Activated CD4-positive, alpha-beta T cell treated with anti-CD3 and anti-CD28 coated beads, Interleukin-2, amount 50 U/mL, for 1 hour (primary cell): ENCODE measurements at places on chromosomes 16 and 17.

DNA sequence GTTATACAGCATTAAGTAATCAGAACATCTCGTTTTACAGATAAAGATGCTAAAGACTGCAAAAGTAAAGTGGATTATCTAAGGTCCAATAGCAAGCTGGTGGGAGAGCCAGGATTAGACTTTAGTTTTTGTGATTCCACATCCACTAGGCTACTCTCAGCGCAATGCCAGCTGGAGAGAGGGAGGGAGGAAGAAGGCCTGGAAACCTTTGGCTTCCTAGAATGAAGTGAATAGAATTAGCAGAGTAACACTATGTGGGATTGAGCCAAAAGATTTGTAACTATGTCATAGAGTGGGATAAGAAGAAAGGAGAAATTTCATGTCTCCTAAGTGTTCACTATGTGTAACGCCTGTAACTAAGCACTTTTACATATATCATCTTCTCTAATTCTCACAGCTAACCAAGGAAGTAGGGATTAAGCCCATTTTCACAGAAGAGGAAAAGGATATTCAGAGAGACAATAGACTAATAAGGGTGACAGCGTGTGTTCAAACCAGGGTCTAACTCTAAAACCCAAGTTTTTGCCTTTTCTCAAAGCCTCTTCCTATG, 25.4 kb upstream of the NSRP1 start:
- no peak for DNase-seq

DNA sequence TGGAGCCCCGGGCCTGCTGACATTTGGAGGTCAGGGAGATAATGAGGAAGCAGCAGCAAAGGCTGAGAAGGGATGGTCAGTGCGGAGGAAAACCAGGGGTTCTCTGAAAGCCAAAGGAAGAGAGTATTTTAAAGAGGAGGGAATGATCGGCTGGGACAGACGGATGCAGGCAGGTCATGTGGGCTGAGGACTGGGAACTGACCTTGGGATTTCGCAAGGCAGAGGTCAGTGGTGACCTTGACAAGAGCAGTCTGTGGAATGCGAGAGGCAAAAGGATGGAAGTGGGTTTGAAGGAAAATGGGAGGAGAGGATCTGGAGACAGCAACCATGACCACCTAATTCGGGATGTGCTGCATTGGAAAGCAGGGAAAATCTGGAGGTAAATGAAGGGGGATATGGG, 10.2 kb downstream of the EFTUD2 start:
- DNase-seq: no peak

DNA sequence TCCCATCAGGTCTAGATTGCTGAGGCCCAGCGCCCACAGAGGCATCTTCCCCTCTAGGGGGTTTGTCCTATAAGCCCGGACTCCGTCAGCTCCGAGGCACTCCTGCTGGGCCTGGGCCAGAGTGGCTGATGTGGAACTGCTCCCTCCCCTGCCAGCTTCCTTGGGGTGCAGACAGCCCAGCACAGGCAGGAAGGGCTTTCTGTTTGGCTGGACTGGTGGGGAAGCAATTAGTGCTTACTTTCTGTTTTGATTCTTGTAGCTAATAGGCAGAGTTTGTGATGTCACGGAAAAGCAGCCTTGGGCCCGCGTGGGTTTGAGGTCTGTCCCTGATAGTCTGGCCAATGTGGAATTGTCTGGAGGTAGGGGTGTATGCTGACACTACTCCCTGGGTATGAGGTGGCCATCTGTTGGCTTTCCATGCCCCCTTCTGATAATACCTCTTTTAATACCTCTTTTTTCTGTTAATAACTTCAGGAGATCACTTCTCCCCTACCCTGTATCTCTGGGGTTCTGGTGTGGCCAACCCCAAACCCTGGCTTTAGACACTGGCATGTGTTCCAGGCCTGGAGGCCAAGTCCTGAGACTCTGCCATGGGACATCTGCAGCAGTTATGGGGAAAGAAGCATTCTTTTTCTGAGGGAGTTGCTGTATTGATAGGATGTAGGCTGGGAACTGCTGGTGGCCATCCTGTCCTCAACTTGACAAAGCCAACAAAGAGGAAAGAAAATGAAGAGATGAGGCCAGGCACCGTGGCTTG, 190.9 kb downstream of the RAB11FIP4 start:
- no peak for DNase-seq

DNA sequence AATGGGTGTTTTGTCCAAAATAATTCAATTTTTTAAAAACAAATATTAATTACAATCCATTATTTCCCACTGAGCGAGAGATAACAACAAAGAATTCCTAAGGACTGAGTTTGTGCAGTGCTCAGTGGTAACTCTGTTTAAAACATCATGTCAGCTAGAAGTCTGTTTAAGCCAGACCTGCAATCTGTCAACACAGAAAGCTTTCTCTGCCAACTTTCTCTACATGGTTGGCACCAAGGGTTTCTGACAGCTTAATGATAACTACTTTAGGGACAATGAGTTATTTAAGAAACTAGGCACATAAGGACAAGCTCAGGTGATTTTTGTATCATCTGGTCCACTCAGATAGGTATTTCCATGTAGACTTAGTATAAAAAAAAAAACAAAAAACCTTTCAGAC, 81.8 kb downstream of the WDR59 start:
- no peak for DNase-seq

GRCh38 chr17:78223061-78223460, 8.4 kb upstream of the TMEM235 start:
- DNase-seq: no peak

DNA sequence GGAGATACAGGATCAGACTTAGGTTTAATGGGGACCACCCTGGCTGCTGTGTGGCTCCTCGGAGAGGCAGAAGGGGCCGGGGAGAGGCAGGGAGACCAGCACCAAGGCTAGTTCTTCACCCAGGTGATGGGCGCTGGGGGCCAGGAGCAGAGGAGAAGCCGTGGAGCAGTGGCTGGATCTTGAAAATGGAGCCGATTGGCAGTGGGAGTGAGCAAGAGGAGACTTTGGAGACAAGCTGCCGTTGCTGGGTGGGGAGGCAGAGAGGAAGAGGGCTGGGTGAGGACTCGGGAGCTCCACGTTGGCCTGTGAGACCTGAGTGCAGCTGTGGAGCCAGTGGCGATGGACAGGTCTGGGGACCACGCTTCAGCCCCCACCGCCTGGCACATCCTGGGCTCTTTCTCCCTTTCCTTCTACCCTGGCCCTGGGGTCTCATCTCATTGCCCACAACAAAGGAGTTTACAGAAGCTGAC, 9.0 kb downstream of the RAB11FIP4 start:
- DNase-seq: no peak

DNA sequence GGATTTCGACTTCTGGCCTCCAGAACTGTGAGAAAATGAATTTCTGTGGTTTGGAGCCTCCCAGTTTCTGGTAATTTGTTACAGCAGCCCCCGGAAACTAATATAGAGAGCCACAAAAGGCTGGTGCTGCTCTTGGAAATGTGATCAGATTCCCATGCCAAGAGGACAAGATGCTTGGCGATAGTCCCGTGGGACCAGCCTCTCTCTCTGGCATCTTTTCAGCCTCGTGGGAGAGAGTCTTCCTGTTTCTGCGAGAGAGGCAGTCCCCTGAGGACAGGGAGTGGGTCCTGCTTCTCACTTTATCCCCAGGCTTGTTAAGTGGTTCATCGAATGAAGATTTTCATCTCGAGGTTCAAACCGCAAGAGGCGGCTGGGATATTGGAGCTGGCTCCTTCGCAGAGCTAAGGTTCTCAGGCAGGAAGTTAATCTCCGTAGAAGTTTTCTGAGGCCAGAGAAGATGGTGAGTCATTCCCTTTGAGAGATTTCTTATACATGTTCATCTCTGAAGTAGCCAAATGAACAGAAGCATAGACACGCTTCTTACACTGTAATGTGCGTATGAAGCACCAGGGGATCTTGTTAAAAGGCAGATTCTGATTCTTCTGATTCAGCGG, 211.6 kb upstream of the SDK2 start:
- no peak for DNase-seq

- no peak for DNase-seq
Observed at GRCh38 chr17:44213403-44214229, 5.9 kb downstream of the UBTF start.
